ENCODE measurements at places on chromosomes 6 and 20.

DNA sequence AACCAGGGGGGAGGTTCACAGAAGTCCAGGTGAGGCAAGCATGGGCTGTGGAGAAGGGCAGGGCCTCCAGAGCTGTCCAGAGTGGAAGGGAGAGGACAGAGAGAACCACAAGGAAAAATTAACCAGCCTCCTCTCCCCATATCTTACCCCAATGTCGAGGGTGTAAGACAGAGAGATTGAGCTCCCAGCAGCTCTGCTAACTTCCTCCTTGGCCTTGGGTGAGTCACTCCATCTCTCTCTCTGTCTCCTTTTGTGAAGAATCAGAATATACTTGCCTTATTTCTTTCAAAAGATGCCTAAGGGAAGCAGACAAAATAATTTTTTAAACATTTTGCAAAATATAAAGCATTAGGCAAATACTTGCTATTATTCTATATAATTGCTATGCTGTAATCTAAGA is 58.3 kb upstream of the IYD start:
- DNase-seq = no peak

DNA sequence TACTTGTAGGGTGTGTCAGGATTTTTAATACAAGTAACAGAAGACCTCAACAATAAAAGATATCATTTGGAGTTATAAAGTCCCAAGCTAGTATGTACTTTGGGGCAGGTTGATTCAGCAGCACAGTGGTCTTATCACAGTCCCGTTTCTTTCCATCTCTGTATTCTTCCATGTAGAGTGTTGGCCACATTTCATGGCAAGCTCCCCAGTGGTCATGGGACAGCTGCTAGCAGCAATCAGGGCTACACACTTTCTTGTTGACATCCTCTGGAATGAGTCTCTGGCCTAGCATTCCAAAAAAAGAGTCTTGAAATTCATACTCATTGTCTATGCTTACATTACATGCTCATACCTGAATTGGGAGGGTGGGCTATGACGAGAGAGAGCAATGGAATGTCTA is 53.2 kb downstream of the SOBP start:
- DNase-seq = no peak

- peak; percentile 85 for DNase-seq
Observed at GRCh38 chr6:112180095-112180820, 74.1 kb downstream of the LAMA4 start.

- no peak for DNase-seq
Observed at GRCh38 chr6:137699031-137699683, 167.9 kb upstream of the TNFAIP3 start.

- peak; percentile 83 for DNase-seq
Observed at GRCh38 chr6:23446469-23446967, 679.5 kb upstream of the NRSN1 start.

- no peak for DNase-seq
Observed at GRCh38 chr6:166228839-166229528, 61.3 kb upstream of the TBXT start.

GRCh38 chr6:148082044-148082443 is 260.6 kb upstream of the SASH1 start:
- DNase-seq = no peak

GRCh38 chr20:2865630-2866029 is 7.7 kb upstream of the PTPRA start:
- peak; percentile 33 for DNase-seq

DNA sequence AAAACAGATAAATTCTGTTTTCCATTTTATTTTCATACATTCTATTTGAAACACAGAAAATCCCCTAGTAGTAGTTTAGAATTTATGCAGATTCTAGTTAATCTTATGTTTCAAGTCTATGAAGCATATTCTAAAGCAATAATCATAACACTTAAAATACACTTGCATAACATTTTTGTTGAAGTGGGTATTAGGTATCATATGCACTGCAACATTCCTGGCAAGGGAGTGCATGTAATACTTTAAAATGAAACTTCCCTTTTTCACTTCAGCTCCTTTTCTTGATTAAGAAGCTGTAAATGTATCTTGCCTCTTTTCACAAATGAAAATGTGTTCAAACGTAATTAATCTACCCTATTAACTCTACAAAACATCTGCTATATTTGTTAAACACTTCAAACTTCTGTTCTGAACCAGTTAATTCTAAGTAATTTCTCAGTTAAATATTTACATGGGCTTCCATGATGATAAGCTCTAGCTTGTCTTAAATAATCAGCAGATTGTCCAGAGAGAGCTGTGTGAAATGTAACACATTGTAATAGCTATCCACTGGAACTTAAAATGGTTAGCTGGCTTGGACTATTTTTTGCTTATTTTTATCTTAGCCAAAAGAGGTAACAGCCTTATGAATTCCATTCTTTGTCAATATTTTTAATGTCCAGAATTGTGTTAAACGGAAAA is 192.8 kb downstream of the COL19A1 start:
- no peak for DNase-seq

- DNase-seq = no peak
Observed at GRCh38 chr20:39630215-39630908, 668.2 kb downstream of the DHX35 start.

GRCh38 chr6:136783495-136784270 is 8.6 kb downstream of the MAP3K5 start:
- no peak for DNase-seq

DNA sequence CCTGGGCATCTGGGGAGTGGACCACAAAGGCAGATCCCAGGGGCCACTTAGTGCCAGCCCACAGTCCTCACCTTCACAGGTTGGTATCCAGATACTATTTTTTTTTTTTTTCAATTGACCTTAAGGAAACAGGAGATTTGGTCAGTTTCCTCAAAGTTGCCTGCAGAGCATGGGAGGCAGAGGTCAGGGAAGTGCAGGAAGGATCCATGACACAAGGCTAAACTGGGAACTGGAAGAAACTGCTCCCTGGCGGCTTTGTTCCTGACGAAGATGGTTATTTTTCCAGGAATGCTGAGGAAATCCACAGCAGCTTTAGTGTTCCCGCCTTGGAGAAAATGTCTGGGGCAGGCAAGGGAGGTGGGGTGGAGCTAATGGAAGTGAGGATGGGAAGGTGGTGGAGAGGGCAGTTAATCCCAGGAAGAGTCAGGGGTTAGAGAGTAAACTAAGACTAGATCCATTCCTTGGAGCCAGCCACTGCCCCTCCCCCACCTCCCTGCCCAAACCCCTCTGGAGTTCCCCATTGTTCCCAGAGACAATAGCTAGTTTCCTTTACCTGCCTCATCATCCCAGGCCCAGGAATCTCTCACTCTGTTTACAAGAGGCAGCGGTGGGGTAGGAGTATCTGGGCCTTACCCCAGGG is 14.3 kb upstream of the MYMX start:
- no peak for DNase-seq

- DNase-seq = no peak
Observed at GRCh38 chr6:89554106-89554505, 84.4 kb downstream of the LYRM2 start.

GRCh38 chr20:11387189-11387754 is 530.4 kb upstream of the BTBD3 start:
- no peak for DNase-seq

GRCh38 chr6:4901386-4902061 is 102.3 kb downstream of the RPP40 start:
- DNase-seq = no peak

- no peak for DNase-seq
Observed at GRCh38 chr6:17116117-17116440, 14.2 kb downstream of the STMND1 start.

DNA sequence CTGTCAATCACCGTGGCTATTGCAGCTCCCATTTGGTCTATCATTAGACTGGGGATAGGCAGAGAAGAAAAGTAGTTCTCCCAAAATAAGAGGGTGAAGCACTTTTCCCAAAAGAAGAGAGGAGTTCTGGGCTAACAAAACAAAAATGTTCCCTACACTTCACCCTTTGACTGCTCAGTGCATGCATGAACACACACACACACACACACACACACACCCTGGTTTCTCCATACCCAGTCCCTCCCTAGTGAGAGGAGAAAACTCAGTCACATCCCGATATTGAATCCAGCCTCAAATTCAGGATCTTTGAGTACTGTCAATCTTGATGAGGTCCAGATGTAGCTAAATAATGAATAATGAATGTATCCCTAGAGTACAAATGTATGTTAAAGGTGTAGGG is 4.6 kb upstream of the TBPL1 start:
- no peak for DNase-seq

DNA sequence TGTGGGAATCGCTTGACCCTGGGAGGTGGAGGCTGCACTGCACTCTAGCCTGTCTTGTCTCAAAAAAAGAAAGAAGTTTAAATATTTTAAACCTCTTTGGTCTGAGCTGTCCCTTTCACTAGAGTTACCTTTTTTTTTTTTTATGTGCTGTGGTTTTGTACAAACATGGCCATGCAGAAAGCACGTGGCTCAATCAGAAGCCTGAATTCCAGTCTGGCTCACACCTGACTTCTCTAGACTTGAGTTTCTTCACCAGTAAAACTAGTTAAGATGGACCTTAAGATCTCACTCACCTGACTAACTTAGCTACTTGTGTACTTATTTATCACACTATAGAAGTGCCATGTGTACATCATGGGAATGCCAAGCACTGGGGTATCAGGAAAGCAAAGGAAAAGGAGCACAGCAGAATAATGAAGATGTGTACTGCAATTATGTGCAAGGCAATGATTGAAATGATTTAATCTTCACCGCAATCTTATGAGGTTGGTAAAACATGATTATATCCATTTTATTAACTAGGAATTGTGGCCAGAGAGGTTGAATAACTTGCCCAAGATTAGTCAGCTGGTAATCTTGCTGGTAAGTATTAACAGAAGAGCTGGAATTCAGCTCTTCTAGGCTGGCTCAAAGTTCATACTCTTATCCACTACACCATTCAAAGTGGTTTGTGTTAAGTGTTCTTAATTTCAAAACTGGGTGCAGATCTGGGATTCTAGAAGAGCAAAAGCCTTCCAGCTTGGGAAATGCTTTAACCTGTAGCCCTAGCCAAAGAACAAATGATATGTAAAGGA is 10.7 kb downstream of the HMGN3 start:
- DNase-seq = no peak

GRCh38 chr20:56002908-56003800 is 2.2 kb downstream of the CBLN4 start:
- DNase-seq = no peak

GRCh38 chr20:23232679-23233308 is 117.8 kb upstream of the NXT1 start:
- DNase-seq = no peak

Data from SK-MEL-5 (cell line).